ENCODE measurements at places on chromosomes 6 and 20.

DNA sequence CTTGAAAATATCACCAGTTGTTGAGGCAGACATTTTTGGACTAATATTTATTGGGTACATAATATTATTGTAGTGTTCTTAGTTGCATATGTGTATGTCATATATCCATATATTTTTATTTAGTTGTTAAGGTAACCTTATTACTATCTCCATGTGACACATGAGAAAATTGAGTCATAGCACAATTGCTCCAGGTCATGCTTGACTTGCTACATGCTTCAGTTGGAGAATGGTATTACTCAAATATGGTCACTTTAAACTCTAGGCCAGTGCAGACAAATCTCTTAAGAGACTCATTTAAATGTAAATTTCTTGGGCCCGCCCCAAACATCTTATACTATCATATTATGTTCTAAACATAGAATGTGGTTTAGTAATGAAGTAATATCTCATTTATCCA is 246.1 kb downstream of the RIMS1 start:
- no peak for DNase-seq

GRCh38 chr6:12679341-12679740 is 37.2 kb upstream of the PHACTR1 start:
- no peak for DNase-seq

GRCh38 chr6:8819446-8819845 is 384.1 kb upstream of the SLC35B3 start:
- no peak for DNase-seq

- no peak for DNase-seq
Measured at GRCh38 chr20:2276015-2276414, 19.8 kb upstream of the TGM3 start.

GRCh38 chr6:117491916-117492315 is 9.4 kb downstream of the DCBLD1 start:
- no peak for DNase-seq
